ENCODE measurements at places on chromosomes 7 and 10.

DNA sequence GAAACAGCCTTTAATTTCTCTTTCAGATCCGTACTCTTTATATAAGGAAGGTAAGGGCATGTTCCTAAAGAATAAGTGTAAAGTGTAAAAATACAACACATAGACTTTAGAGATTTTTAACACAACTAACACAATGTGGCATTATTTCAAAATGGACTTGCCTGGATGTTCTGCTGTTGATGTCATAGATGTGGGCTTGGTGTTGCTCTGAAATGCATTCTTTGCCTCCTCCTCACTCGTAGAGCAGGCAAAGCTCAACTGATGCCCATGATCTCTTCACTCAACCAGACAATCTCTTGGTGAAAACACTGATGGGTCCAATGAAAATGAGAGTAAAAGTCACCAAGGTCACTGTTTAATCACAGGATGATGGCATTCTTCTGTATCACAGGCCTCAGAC is 174.2 kb upstream of the TCERG1L start:
- DNase-seq: no peak

DNA sequence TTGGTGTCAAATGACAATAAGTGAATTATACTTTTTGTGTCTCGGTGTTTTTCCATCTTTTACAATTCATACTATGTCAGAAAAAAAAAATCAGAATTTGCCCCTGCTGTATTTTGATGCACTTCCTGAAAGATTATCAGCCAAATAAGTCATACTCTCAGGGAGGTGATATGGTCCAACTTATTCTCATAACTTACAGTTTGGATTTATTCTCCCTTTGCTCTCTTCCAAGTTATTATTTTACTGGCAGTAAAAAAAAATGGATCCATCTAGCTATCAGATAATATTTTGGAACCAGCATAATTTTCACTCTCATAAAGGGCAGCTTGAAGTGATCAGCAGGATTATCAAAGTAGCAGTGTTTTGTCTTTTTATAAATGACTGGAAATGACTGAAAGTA is 337.1 kb downstream of the BMPER start:
- no peak for DNase-seq

DNA sequence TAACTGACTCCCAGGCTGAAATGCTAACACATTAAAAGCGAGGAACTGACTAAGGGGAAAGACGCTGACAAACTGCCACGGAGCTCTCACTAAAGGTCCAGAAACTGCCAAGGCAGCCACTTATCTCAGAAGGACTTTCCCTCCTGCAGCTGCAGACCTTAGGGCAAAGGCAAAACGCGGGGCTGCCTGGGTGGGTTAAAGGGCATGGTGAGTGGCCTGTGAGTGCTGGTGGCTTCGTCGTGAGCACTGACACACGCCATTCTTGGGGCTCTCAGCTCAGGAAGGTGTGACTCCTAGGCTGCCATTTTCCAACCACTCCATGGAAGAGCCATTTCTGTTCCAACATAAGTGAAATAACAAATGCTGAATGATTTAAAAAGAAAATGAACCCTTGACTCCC is 232.5 kb downstream of the COBL start:
- DNase-seq: no peak

DNA sequence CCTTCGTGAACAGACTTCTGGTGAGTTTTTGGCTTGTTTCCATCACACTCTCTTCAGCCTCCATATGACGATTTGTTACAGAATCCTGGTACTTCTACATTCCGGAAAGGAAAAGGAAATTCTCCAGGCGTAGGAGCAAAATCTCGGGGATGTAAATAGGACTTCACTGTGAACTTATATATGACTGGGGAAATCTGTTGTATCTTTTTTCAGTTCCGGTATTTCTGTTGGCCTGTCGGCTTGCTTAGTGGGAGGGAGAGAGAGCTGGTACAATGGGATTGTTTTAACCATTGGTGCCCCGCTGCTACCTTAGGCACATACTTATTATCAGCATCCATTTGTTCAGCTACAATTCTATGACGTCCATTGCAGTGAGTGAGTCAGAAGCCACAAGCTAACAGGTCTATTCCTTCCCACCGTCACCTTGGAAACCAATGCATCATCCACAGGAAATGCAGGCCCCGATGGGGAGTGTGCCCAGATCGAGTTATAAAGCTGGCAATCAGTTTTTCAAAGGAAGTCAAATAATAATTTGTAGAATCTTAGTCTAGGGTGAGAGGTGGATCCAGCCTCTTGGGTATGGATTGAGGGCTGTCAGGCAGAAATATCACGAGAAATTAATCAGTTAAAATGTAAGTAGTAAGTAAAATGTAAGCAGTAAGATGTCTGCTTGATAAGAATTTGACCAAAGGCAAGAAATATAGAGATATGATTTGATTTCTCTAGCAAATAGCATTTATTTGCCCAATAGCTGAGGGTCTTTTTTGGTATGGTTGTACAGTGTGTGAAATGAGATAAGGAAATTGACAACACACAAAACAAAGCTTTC is 92.0 kb upstream of the MKLN1 start:
- DNase-seq: peak; percentile 41

DNA sequence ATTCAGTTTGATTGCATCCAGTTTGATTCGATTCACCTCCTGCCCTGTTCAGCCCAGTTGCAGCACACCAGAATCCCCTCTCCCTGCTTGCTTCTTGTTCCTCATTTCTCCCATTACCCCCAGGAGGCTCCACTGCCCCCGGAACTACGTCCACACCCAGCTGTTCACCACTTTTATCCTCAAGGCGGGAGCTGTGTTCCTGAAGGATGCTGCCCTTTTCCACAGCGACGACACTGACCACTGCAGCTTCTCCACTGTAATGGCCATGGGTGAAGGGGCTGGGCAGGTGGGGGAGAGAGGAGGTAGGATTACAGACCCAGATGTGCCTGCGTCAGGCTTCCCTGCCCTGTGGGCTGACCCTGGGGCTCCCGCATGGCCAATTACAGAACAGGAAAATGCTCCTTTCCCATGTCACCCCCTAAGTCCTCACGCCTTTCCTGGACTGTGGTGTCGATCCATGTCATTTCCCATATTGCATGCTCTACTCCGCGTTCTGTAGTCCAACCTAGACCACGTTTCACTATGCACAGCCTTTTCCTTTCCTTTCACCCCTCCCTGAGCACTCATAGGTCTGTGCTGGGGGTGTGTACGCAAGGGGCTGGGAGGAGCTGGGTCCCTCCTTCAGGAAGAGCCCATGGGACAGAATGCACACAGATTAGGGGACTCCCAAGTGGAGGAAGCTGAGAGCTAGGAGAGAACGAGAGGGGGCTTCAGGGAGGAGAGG is 8.2 kb downstream of the GHRHR start:
- DNase-seq: no peak

GRCh38 chr7:140079121-140079536 is 16.4 kb upstream of the PARP12 start:
- DNase-seq: no peak

DNA sequence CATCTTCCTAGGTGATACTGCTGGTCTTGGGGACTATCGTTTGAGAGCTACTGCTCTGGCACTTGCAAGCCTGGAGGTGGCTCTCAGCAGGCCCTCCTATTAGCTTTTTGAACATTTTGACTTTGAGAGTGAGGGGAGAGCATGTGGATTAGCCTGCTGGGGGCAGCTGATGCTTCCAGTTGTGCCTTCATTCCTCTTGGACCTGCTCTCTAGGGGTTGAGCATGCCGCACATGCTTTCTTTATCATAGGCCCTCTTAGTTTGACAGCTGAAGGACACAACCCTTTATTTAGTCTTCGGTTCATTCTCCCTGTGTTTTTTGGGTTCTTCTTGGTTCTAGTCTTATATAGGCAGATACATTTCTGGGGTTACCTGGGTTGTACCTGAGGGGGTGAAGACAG is 132.1 kb downstream of the GALNT17 start:
- DNase-seq: no peak

GRCh38 chr10:75392271-75392670 is 9.3 kb downstream of the ZNF503 start:
- no peak for DNase-seq

DNA sequence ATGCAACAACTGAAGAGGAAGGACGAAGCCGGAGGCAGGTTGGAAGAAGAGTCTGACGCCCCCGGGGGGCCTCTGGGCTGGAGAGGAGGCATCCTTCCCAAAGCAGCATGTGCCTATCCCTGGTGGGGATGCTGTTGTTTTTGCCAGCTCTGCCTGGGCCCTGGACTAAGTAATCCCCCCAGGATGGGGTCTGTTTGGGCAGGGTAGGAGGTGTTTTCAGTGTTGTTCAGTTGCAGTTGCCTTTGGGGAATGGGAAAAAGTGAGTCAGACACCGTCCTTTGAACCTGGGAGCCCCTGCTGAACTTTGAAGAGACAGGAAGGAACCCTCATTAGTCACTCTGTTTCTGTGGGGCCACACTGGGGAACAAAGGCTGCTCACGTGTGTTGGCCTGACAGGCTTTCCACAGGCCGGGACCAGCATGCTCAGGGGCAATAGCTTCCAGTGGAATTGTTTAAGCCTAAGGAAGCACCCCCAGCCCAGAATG is 35.2 kb upstream of the GDF10 start:
- no peak for DNase-seq

GRCh38 chr7:66662646-66663264 is 34.1 kb downstream of the KCTD7 start:
- DNase-seq: no peak

DNA sequence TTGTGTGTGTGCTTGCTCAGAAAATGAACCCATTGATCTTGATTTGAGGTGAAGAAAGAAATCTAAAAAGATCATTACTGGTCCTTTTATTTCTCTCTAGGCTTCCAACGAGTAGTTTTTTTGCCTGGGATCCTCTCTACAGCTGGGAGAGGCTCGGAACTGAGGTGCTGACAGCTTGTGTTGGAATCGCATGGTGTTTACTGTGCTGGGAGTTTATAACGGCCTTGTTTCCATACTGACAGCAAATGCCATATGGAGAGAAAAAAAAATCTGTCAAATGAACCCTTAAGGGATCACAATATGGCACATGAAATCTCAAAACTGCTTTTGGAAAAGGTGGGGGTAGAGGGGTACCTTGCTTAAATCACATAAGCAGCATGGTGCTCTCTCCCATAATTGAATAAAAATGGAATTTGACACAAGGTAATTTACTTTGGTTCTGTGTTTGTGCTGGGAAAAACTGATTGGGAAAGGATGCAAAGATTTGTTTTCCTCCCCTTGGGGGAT is 165.0 kb downstream of the RGS10 start:
- no peak for DNase-seq

DNA sequence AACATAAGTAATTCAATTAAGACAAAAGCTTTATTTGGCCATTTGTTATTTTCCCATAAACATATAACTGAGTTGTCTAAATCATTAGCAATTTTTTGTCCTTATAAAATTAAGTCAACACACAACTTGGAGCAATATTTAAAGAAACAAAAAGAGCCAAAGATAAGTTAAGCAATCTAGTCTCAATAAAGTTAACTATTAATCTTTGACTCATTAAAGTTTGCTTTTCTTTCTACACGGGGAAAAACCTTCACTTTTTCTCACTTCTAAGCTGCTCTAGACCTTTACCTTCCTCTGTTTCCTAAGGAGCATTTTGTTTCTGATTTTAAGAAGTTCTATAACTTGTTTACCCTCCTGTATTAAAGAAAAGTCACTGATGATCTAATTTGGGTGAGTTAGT is 867.1 kb upstream of the PHF14 start:
- no peak for DNase-seq

DNA sequence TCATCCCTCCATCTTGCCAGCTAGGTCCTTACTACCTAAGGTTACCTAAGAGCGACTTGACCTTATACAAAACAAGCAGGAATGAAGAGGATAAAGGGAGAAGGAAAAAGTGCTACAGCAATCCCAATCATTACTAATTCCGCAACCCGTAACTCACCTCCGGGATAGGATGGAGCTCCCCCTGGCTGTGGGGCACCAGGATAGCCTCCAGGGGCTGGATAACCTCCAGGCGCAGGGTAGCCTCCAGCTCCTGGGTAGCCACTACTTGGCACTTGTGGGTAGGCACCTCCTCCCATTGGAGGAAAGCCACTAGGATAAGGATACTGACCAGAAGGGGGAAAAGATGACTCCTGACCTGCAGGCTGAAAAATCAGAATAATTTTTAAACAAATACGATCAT is 15.8 kb downstream of the ANXA7 start:
- DNase-seq: no peak

DNA sequence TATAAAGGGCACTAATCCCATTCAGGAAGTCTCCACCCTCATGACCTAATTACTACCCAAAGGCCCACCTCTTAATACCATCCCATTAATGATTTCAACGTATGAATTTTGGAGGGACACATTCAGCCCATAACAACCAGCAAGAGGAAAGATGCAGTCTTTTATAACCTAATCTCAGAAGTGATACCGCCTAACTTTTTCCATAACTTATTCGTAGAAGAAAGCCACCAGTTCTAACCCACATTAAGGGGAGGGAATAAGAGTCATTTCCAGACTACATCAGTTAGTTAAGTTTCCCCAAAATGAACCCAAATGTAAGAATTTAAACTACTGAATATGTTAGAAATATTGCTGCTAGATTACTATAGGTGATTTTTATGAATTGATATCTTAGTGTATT is 32.1 kb upstream of the LHFPL3 start:
- no peak for DNase-seq

Data from anterior cingulate cortex (tissue), 58 donors.